ENCODE measurements at places on chromosomes 6 and 20.

DNA sequence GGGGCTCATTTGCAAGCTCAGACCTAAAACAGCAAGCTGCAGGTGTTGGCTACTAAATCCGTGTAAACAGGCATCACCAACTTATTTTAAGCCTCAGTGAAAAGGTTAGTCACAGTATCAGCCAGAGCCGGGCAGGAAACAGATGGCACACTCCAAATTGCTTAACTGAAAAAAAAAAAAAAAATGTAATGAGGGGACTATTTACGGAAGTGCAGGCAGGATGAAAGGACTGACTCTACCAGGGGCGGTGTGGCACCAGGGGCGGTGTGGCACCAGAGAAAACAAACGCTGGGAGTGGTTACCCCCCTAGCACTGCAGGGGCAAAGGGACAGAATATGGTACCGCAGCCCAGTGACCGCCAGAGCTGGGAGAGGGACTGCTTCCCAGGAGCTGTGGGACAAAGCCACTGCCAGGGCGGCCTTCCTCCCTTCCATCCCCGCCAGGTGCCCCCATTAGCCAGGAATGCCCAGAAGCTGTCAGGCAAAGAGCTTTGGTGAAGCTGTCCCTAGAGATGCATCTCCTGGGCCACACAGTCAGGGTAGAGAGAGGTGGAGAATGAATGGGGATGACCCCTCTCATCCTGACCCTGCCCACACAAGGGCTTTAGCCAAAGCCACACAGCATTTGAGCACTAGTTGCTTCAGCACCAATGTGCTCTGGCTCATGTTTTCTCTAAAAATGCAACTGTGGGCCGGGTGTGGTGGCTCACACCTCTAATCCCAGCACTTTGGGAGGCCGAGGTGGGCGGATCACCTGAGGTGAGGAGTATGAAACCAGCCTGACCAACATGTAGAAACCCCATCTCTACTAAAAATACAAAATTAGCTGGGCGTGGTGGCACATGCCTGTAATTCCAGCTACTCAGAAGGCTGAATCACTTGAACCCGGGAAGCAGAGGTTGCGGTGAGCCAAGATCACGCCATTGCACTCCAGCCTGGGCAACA, 39.6 kb upstream of the GFOD1 start:
- DNase-seq, result no peak

DNA sequence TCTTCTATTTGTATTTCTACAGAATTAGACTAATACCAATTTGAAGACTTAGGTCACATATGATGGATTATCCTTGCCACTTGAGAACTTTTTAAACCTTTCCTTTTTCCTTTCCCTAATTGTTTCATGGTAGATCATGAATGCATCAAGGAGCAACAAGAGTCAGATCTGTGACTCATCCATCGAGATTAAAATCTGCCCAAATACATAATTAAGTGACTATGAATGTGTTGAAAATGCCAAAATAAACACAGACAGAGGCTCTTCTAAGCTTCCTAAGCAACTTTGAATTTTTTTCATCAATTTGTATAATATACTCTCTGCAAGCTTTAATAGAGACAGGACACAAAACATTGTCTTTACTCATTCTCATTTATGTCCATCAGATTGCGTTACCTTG, 23.5 kb upstream of the HTR1E start:
- no peak for DNase-seq

DNA sequence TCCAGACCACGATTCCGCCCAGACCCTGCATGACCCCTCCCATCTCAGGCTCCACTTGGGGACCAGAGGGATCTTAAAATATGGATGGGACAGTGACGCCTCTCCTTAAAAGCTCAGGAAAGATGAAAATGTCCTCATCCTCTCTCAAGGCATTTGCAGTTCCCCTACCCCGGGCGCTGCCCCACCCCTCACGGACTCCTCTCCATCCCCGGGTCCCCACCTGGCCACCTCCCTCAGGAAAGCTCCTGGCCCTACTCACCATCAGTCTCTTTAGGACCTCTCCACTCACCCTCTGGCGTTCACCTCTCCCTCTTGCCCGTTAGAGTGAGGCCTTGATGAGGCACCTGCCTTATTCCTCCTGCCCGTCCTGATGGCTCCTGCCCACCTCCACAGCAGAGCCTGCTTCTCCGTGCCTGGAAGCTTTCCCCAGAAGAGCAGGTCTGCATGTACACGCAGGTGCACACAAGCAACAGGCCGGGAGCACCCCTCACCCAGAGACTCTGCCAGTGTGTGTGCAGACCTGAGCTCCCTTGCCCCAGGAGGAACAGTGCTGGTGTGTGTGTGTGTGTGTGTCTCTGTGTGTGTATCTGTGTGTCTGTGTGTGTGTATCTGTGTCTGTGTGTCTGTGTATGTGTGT, 105.6 kb upstream of the NXT1 start:
- no peak for DNase-seq

GRCh38 chr6:147873816-147874215, 365.3 kb downstream of the SAMD5 start:
- no peak for DNase-seq

GRCh38 chr20:63819224-63819921, 11.7 kb downstream of the ZBTB46 start:
- DNase-seq, result no peak

DNA sequence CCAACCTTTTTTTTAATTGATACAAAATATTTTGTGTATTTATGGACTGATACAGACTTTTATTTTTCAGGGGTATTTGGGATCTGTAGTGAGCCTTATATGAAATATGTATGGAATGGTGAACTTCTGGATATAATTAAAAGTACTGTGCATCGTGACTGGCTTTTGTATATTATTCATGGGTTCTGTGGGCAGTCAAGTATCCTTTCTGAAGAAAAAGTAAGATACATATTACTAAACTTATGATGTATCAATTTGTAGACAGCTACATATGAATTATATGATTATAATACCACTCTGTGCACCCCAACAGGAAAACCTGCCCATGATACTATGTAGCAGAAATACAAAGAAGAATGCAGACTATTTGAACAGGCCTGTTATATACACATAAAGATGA, 47.2 kb downstream of the FIG4 start:
- DNase-seq, result no peak

- DNase-seq, result no peak
Observed at GRCh38 chr6:110946498-110946897, 12.0 kb upstream of the GTF3C6 start.

DNA sequence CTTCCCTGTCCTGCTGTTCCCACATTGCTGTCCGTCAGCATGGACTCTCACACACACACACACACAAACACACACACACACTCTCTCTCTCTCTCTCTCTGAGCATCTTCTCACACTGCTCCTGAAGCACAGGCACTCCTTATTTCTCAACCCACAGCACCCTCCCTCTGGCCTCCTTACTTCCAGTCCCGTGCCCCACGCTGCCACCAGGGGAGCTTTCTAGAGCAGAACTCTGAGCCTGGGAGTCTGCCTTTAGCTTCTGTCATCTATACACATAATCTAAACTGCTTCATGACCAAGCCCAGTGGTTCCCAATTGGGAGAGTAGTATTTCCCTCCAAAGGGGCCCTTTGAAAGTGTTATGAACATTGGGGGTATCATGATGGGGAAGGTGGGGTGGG, 29.1 kb downstream of the HECA start:
- no peak for DNase-seq

DNA sequence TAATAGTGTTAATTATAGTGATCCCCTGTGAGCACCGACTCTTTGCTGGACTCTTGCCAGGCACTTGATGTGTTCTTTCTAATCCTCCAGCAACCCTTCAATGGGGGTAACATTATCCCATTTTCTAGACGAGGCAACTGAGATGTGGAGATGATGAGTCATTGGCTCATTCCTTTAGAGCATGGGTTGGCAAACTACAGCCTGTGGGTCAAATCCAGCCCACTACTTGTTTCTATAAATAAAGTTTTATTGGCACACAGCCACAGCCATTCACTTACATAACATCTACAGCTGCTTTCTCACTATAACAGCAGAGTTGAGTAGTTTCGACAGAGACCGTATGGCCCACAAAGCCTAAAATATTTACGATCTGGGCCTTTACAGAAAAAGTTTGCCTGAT, 249.5 kb upstream of the KCNG1 start:
- DNase-seq, result no peak

DNA sequence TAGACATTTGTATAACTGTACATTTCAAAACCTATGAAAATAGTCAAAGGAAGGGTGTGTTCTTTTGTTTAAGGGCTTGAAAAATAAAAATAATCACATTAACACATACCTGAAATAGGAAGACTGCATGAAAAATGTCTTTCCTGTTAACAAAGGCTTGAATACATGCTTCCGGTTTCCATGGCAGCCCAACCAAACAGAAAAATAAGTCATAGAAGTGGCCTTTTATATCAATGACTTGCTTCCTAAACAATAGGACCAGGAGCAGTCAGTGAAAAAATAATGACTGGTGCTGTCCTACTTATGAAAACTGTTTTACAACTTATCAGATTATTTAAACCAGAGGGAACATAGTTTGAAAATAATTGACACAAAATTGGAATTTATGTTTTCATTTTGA, 412.6 kb upstream of the PLCB4 start:
- DNase-seq, result no peak

DNA sequence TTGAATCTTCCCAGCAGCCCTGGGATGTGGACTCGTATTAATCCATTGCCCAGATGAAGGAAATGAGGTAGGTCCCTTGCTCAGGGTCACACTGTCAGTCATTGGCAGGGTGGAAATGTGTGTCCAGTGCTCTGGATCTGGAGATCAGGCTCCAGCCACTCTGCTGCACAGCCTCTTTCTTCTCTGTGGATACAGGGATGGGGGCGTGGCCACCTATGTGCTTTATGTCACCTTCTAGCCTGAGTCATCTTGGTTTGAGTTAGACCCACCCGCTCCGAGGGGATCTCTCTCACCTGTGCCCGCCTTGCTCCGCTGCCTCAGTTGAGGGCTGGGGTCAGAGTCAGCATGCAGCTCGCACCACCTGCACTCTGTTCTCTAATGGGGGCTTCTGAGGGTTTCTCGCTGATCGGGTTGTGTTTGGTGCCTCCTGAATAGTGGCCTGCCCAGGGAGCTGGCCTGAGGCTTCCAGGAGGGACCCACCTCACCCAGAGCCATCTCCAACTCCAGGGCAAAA, 80.0 kb downstream of the TCP11 start:
- DNase-seq, result no peak

DNA sequence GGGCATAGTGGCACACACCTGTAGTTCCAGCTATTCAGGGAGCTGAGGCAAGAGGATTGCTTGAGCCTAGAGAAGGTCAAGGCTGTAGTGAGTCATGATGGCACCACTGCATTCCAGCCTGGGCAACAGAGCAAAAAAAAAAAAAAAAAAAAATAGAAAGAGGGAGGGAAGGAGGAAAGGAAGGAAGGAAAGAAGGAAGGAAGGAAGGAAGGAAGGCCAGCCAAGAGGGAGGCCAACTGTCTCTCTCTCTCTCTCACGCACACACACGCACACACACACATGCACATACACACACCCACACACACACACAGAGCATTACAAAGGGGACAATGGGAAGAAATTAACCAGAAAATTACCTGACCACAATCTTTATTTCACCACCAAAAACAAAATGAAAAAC, 50.6 kb upstream of the COL9A1 start:
- no peak for DNase-seq

DNA sequence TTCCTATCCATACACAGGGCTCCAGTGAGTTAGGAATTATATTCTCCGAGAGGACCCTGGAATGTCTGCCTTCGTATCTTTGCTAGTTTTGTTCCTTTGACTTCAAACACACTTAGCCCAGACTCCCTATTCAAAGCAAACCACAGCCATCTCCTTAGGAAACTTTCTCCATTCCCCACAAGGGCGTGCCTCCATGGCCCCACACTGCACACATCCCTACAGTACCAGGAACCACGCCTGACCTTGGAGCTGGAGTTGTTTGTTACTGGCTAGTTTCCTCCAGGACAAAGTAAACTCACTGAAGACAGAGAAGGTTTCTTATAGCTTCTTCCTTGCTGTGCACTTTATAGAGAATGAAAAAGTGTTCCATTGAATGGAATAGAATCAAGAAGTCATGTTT, 412.8 kb upstream of the AGPAT4 start:
- DNase-seq, result no peak

- DNase-seq, result no peak
Observed at GRCh38 chr6:53523511-53524454, 21.1 kb downstream of the GCLC start.

GRCh38 chr6:160055378-160055777, 66.2 kb upstream of the SLC22A1 start:
- no peak for DNase-seq

DNA sequence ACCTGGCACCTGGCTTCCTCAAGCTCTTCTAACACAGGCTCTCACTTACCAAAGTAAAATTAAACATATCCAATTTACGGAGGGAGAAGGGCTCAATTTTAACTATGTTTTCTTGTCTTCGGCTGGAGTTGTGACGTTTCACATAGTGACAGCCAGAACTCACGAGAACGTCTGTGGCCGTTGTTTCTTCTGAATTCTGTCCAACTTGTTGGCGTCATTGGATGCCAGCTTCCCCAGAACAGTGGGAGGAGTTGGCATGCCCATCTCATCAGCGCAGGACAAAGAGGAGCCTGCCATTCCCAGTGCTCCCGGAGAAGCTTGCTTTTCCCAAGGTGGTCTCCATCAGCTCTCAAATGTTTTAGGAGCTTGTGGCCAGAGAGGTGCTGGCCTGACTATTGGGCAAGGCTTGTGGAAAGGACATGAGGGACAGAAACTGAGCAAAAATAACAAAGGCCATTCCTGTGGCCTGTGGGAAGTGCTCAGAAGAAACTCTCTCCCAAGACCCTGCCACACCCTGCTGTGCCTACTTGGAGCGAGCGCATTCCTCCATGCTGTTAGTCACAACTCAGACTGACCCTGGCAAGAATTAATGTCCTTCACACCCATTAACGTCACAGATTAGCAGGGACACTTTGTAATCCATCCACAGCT, 265.4 kb upstream of the CDH4 start:
- no peak for DNase-seq
